ENCODE measurements at places on chromosomes 2 and 18. TPM values are rescaled to one million over a fixed set of nuclear protein-coding genes. Genes with fewer than 3 reads are reported as not detected.

Gene CNGA3
- not detected for total RNA-seq

- peaks cover 15% of the 10 kb centered on the region for H3K4me1 ChIP-seq
- H3K36me3 ChIP-seq = no peaks in the 10 kb centered on the region
- no peak overlapping the region for H3K4me3 ChIP-seq
- no peak for DNase-seq
- H3K27me3 ChIP-seq = peaks cover 39% of the 10 kb centered on the region
Measured at GRCh38 chr2:176494949-176495353, 225.7 kb downstream of the MTX2 start.

DNA sequence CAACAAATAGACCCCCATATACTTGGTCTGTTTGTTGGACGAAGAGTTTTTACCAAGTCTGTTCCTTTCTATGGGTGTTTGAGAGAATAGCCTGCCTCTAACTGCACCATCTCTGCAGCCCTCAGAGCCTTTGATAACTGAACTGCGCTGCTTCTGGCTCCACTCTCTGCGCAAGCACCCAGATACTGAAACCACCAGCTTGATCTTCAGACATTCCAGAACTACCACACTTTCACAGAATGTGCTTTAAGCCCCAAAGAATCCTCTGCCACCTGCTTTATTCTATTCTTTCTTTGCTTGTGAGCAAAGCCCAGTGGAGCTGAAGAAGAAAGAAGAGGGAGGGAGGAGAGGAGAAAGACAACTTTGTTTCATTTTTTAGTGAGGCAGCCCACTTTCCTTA lies 380.7 kb downstream of the BCL11A start:
- no peak overlapping the region for H3K27ac ChIP-seq
- no peaks in the 10 kb centered on the region for H3K36me3 ChIP-seq
- no peak for DNase-seq
- H3K4me1 ChIP-seq = no peaks in the 10 kb centered on the region

DNA sequence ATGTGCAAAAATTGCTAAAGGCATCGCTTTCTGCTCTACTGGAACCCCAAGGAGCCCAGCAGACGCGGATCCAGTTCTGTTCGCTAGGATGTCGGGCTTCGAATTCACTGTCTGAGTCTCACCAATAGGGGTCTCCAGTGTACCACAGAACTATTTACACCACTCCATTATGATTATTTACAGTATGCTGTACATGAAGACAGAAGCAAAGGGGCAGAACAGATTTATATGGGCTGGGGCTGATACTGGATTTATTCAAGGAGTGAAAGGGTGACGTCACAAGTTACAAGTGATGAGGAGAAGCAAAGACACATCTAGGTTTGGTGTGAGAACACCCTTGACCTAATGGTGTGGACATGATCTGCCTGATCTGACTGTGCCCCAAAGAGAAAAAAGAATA lies 185.3 kb upstream of the ATP5MC3 start:
- peaks cover 53% of the 10 kb centered on the region for H3K27me3 ChIP-seq
- no peak for DNase-seq
- no peak overlapping the region for H3K27ac ChIP-seq
- no peaks in the 10 kb centered on the region for H3K4me1 ChIP-seq

Gene KCNG2
- not detected for total RNA-seq

DNA sequence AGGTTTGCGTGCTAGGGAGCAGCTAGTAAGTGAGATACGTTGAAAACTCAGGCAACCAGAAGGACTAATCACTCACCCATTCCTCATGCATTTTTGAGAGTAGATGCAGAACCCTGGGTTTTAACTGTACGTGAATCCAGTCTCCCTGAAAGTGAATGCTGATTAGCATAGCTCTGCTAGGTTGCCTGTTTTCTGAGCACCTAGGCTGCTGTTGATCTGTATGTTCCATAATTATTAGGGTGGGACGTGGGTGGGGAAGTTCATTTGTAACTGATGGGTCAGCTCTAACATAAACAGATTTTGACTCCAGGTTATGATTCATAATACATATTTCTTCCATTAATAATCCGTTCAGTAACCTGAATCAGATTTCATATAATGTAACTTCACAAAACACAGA lies 379.0 kb upstream of the FANCL start:
- no peak overlapping the region for H3K4me3 ChIP-seq
- DNase-seq = no peak
- H3K27ac ChIP-seq = peak overlapping the region; percentile 39
- no peaks in the 10 kb centered on the region for H3K27me3 ChIP-seq

Gene CDH20
- 0.89 TPM for total RNA-seq

DNA sequence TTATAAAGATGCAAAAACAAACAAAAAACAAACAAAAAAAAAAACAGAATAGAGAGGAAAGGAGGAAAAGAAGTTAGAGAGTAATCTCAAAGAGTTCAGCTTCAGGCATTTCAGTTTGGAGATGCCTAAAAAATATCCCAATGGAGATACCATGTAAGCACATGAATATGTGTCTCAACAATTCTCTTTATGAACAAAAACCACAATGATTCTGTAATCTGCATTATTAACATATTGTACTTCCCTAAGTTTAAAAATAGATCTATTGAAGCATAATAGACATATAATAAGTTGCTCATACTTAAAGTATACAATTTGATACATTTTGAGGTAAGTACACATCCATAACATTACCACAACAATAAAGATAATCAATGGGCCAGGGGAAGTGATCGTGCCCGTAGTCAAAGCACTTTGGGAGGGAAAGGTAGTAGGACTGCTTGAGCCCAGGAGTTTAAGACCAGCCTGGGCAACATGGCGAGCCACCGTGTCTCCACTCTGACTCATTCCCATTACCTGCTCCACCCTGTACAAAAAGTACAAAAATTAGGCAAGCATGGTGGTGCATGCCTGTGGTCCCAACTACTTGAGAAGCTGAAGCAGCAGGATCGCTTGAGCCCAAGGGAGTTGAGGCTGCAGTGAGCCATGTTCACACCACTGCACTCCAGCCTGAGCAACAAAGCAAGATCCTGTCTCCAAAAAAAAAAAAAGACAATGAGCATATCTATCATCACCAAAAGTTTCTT lies 158.9 kb downstream of the ATAD2B start:
- no peak overlapping the region for H3K4me3 ChIP-seq
- H3K27ac ChIP-seq = no peak overlapping the region
- no peak for DNase-seq
- no peaks in the 10 kb centered on the region for H3K4me1 ChIP-seq
- H3K36me3 ChIP-seq = peaks cover 38% of the 10 kb centered on the region

DNA sequence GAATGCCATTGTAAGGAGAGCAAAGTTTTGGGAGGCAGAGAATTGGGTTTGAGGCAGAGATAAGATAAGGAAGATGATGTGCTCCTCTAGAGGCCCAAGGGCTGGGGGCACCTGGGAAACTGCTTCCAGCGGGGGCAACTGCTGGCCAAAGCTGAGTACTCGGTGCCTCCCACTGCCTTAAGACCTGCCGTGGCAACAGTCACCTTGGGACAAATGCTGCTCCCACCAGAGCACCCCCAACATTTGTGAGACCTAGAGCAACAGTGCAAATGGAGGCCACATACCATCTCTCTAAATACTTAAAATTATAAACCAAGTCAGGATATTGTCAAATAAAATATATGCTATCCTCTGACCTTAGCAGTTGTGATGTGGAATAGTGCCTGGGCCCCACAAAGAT lies 127.1 kb downstream of the CAPN13 start:
- no peak overlapping the region for H3K4me3 ChIP-seq
- no peaks in the 10 kb centered on the region for H3K4me1 ChIP-seq
- DNase-seq = no peak
- no peaks in the 10 kb centered on the region for H3K27me3 ChIP-seq
- no peak overlapping the region for H3K27ac ChIP-seq

GRCh38 chr18:26593365-26594320 lies 45.3 kb upstream of the KCTD1 start:
- H3K27me3 ChIP-seq = no peaks in the 10 kb centered on the region
- no peaks in the 10 kb centered on the region for H3K4me1 ChIP-seq
- DNase-seq = no peak
- H3K4me3 ChIP-seq = no peak overlapping the region

GRCh38 chr2:8659092-8659734 lies 22.6 kb upstream of the ID2 start:
- H3K27me3 ChIP-seq = no peaks in the 10 kb centered on the region
- H3K4me3 ChIP-seq = no peak overlapping the region
- no peak for DNase-seq
- H3K4me1 ChIP-seq = peaks cover 17% of the 10 kb centered on the region

GRCh38 chr2:98355881-98356280 lies 9.6 kb downstream of the CNGA3 start:
- no peaks in the 10 kb centered on the region for H3K4me1 ChIP-seq
- H3K36me3 ChIP-seq = no peaks in the 10 kb centered on the region
- DNase-seq = no peak
- H3K4me3 ChIP-seq = no peak overlapping the region
- H3K27ac ChIP-seq = no peak overlapping the region

GRCh38 chr2:176830362-176830761 lies 382.2 kb upstream of the HNRNPA3 start:
- peaks cover 23% of the 10 kb centered on the region for H3K27me3 ChIP-seq
- DNase-seq = no peak
- H3K36me3 ChIP-seq = no peaks in the 10 kb centered on the region
- H3K4me3 ChIP-seq = no peak overlapping the region
- peaks cover 8% of the 10 kb centered on the region for H3K4me1 ChIP-seq

DNA sequence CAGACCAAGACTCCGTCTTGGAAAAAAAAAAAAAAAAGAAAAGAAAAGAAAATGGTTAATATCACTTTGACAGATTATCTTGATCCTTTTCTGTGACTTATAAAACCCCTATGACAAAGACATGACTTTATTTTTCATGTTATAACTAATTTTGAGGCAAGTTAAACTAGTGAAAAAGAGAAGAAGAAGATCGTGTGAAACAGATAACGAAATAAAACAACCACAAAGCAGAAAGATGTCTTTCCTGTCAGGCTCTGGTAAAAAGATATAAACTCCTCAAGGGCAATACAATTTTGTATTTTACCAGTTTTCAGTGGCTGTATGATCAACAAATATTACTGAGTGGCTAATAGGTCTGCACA lies 13.4 kb upstream of the RBMS1 start:
- DNase-seq = no peak
- H3K36me3 ChIP-seq = no peaks in the 10 kb centered on the region
- H3K27me3 ChIP-seq = no peaks in the 10 kb centered on the region
- peaks cover 10% of the 10 kb centered on the region for H3K4me1 ChIP-seq
- no peak overlapping the region for H3K4me3 ChIP-seq

Gene SF3B1
- total RNA-seq = 404 TPM

DNA sequence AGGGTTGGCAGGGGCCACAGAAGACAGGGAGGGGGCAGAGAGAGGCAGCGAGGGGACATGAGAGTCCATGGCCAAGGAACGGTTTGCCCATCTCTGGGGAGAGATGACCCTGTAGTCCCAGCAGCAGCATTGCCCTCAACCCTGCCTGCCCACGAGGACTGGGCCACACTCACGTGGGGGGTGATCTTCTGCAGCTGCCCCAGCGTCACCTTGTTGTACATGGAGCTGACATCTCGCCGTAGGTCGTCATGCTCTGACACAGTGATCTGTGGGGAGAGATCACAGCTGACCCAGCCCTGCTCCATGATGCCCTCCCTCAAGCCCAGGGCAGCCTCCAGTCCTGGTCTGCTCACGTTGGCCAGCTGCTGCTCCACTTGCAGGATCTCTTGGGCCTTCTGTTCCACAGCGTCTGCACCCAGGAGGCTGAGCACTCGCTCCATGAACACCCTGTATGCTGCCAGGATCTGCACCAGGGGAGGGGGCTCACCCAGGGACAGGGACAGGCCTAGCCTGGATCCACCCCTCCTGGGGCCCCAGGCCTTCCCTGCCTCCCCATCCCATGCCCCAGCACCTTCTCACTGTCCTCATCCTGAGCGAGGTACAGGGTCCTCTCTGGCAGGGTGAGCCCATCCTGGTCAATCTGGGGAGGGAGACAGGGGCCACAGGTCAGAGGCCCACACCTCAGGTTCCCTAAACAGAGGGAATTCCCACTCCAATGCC lies 2.8 kb downstream of the ECEL1 start:
- no peaks in the 10 kb centered on the region for H3K36me3 ChIP-seq
- DNase-seq = no peak
- peak overlapping the region; percentile 38 for H3K4me3 ChIP-seq
- H3K4me1 ChIP-seq = peaks cover 4% of the 10 kb centered on the region
- peaks cover 82% of the 10 kb centered on the region for H3K27me3 ChIP-seq

DNA sequence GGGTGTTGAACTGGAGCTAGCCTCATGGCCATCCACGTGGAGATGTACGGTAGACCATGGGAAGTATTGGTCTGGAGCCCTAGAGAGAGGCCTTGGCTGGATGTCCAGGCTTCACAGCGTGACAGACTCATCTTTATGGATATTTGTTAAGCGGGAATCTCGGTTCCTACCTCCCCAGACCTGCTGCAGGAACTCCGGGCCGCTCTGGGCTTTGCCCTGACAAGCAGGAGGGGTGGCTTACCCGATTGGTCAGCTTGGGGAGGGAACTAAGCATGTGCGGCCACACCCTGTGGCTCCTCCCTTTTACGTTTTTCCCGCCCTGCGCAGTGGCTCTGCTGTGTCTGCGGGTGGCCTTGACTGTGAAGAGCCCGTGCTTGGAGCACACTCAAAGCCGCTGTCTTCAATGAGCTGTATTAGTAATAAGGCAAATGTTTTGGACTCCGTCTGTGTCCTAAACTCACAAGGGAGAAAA lies 52.3 kb downstream of the PAPOLG start:
- no peak overlapping the region for H3K4me3 ChIP-seq
- peaks cover 18% of the 10 kb centered on the region for H3K4me1 ChIP-seq
- H3K27me3 ChIP-seq = peaks cover 3% of the 10 kb centered on the region
- DNase-seq = no peak

- peaks cover 2% of the 10 kb centered on the region for H3K4me1 ChIP-seq
- DNase-seq = no peak
- no peak overlapping the region for H3K27ac ChIP-seq
- H3K27me3 ChIP-seq = no peaks in the 10 kb centered on the region
- peaks cover 7% of the 10 kb centered on the region for H3K36me3 ChIP-seq
Measured at GRCh38 chr2:69601179-69601612, 42.3 kb downstream of the AAK1 start.

DNA sequence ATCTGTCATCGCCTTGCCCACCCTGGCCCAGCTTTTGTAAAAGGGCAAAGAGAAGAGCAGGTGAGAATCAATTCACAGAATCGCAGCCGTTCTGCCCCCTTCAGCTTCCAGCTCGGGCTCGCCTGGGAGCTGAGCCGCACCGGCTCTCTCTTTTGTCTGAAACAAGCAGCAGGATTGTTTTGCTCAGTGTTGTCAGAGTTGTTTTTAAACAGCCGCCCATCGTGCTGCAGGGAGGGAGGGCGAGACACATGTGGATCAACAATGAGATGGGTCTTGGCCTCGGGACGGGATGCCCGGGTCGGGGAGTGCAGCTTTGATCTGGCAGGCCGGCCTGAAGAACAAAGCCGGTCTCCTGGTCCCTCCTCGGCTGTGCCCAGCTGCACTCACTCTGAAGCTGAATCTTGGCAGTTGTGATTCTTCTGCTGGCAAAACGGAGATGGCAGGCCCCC lies 39.7 kb upstream of the HDAC4 start:
- DNase-seq = no peak
- H3K4me3 ChIP-seq = no peak overlapping the region
- H3K36me3 ChIP-seq = no peaks in the 10 kb centered on the region

GRCh38 chr2:57893786-57894185 lies 152.8 kb upstream of the VRK2 start:
- no peaks in the 10 kb centered on the region for H3K36me3 ChIP-seq
- H3K27ac ChIP-seq = no peak overlapping the region
- DNase-seq = no peak
- no peaks in the 10 kb centered on the region for H3K27me3 ChIP-seq
- H3K4me3 ChIP-seq = no peak overlapping the region

Gene GTF3C2
- 89.3 TPM for total RNA-seq

Data from mesothelial cell of epicardium (in vitro differentiated cells).